ENCODE measurements at places on chromosomes 6 and 20.

GRCh38 chr6:134621858-134622257 lies 303.9 kb upstream of the SGK1 start:
- no peak for DNase-seq

DNA sequence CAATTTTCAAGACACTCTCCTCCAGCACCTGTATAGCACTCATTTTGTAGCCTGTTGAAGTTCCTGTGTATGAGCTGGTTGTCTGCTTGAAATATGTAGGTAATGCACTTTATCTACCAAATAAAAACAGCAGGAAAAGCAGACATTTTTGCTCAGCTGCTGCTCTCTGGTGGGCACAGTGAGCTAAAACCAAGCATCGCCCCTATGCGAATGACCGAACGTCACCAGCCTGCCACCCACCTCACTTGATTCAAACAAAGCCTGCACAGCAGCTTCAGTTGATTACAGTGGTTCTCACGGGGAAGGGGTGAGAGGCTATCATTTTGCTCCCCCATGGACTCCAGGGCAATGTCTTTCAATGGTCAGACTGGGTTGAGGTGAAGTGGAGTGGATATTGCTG lies 185.7 kb downstream of the SASH1 start:
- no peak for DNase-seq

- DNase-seq, result no peak
Observed at GRCh38 chr6:26398555-26398954, 3.5 kb upstream of the BTN3A1 start.

DNA sequence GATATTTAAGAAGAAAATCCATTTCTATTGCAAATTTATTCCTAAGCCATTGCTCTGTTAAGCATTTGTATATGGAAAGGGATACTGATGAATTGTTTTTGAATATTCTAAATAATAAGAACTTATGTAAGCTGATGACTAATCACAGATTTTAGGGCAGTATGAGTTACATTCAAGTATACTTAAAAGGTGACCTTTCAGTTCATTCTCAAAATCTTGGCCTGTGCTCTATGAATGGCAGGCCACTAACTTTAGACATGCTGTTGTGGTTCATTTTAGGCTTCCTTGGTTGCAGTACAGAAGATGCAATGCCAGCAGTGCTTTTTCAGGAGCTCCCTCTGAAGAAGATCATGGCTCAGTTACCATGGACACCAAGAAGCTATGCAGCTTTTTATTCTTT lies 380.4 kb downstream of the CENPW start:
- DNase-seq, result no peak

- no peak for DNase-seq
Observed at GRCh38 chr20:57308451-57309271, 20.9 kb upstream of the SPO11 start.

- no peak for DNase-seq
Observed at GRCh38 chr6:39698789-39699188, 26.4 kb downstream of the KIF6 start.

DNA sequence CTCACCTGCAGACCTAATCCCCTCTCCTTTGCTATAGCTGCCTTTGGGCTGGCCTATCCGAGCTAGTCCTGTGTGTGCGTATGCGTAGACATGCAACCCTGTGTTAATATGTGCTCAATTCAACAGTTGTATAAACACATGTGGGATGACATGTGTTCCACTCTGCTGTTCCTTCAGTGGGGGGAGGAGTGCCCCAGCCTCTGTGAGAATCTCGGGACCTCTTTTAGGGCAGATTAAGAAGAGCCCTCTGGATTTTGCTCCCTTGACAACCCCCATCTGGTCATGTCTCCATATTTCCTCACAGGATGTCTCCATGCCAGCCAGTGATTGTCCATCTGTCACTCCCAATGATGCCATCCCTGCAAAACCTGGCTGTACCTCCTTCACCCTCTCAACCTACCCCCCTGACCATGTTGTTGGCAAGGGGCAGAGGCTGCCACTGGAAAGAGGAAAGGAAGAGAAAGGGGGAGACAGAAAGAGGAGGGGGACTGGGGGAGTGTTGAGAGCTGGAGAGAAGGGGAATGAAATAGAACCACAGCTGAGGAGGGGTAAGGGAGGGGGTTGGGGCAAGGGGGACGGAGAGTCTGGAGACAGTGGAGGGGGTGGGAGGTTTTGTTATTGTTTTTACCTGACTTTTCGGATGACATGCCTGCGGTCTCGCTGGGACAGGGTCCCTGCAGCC lies 417 bp downstream of the PRRT1 start:
- DNase-seq, result no peak

- DNase-seq, result no peak
Observed at GRCh38 chr6:13063300-13063918, 264.9 kb downstream of the TBC1D7 start.

- no peak for DNase-seq
Observed at GRCh38 chr6:157261606-157262005, 61.7 kb downstream of the TMEM242 start.

- no peak for DNase-seq
Observed at GRCh38 chr20:61353261-61354000, 101.4 kb downstream of the CDH4 start.

- DNase-seq, result no peak
Observed at GRCh38 chr6:19210849-19211590, 626.1 kb upstream of the ID4 start.

Measured in stimulated activated CD8-positive, alpha-beta memory T cell treated with anti-CD3 and anti-CD28 coated beads, Interleukin-7, amount 100 ng/mL, for 1 hour (primary cell).